Caki2 (cell line): ENCODE measurements at places on chromosomes 1 and 21.

GRCh38 chr1:62288662-62289061 lies 30.6 kb downstream of the KANK4 start:
- DNase-seq: no peak

DNA sequence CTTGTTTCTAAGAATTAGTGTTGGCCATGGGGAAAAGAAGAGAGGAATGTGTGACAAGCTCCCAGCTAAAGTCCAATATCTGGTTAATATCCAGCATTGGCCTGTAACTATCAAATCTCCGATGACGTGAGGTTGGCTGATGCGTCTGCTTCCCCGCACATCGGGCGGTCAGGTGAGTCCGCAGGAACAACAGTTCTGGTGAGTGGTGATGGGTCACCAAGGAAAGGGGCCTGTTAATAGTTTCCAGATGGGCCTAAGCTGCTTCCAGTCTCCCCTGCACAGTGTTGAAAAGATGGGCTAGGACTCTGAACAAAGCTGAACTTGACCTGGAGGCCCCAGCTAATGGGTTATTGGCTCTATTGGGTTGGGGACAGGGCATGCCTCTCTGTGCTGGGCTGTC lies 193.1 kb upstream of the EDN2 start:
- no peak for DNase-seq

DNA sequence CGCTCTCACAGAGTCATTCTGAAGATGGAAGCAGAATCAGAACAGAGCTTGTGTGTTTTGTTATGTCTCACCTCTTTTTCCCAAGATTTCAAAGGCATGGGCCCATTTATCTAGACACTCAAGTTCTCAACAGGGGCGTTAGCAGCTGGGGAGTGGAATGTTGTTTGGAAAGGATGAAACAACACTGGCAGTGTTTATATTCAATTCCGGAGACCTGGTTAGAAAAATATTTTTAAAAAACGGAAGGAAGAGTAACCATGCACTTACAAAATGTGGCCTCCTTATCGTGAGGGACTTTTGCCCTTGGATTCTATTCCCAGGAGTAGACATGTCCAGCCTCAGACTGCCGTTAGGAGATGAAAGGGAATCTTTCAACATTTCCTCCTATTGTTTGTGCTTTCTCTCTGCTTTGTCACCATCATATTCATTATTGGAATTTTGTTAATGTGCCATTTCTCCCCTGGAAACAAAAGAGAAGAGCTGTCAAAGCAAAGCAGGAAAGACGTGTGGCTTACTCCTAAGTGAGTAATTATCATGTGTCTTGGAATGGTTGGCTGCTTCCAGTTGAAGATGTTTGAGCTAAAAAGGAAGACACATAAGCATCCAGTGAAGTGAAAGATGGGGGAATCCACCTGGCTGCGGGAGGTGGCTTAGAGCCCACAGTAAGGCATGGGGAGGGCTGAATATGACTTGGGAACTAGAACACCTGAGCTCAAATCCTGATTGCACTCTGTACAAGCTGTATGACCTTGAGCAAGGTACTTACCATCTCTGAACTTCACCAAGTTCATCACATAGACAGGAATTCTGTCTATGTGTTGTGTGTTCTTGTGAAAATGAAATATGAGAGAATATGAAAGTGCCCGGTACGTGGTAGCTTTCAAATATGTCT lies 71.7 kb upstream of the JUN start:
- DNase-seq: peak; percentile 75

- peak; percentile 30 for DNase-seq
Measured at GRCh38 chr21:40120940-40121575, 253.8 kb downstream of the PCP4 start.

GRCh38 chr1:183914891-183915290 lies 110.0 kb downstream of the RGL1 start:
- DNase-seq: no peak

DNA sequence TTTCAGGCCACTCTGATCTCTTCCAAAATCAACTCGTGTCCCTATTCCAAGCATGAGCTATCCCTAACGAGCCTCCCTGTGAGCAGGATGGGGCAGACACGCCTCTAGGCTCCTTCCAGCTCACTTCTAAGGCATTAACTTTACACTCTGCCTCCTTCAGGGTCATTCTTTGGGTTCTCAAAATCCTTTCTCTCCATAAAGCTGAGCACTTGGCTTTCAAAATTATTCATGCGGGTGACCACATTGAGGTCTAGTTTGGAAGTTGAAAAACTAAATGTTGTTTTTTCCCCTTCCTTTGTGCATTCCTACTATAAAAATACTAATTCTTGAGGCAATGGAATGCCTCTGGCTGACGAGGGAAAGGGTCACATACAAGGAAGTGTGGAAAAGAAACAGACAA lies 33.5 kb upstream of the BMP8B start:
- no peak for DNase-seq

DNA sequence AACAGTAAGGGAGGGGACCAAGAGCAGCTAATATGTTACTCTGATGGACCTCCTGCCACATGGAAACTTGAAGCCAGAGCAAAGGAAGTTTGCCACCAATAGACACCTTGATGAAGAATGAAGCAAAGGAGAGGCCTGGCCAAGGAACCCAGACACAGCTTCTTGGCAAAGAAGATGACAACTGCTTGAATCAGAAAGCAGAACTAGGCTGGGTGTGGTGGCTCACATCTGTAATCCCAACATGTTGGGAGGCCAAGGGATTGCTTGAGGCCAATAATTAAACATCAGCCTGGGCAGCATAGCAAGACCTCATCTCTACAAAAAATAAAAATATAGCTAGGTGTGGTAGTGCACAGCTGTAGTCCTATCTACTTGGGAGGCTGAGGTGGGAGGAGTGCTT lies 31.7 kb upstream of the CAPZB start:
- DNase-seq: no peak

DNA sequence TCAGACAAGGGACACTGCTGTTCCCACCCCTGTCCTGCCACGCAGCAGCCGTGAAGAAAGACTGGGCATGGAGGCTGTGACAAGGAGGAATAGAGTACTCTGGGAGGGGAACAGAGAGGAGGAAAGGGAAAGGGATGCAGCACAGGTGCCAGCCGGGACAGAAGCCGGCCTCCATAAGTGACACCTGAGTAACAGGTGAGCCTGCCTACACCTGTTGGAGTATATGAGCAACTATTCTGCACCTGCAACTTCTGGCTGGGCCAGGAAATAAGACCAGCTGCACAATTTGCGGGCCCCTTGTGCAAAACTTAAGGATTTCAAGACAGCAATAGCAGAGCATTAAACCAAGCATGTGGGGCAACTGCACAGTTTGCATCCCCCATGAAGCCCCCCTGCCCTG lies 72.5 kb upstream of the GOLT1A start:
- no peak for DNase-seq

DNA sequence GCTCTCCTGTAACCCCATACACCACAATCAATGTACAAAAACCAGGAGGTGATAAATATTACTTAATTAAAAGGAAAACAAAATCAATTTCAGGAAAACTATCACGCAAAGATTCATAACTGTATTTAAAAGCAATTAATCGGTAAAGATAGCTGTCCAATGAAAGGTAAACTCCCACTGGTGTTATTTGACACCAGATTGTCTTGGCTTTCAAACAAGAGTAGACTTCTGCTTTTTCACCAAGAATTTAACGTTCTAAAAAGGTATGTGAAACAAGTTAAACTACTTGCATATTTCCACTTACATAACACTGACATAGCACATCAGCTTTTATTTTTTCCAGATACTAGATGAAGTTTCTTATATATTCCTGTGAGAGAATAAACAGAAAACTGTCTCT lies 3.5 kb downstream of the PLPP3 start:
- DNase-seq: no peak

GRCh38 chr1:26277719-26278118 lies 2.2 kb upstream of the SH3BGRL3 start:
- DNase-seq: no peak

GRCh38 chr1:160166166-160166868 lies 14.9 kb downstream of the ATP1A4 start:
- DNase-seq: no peak

DNA sequence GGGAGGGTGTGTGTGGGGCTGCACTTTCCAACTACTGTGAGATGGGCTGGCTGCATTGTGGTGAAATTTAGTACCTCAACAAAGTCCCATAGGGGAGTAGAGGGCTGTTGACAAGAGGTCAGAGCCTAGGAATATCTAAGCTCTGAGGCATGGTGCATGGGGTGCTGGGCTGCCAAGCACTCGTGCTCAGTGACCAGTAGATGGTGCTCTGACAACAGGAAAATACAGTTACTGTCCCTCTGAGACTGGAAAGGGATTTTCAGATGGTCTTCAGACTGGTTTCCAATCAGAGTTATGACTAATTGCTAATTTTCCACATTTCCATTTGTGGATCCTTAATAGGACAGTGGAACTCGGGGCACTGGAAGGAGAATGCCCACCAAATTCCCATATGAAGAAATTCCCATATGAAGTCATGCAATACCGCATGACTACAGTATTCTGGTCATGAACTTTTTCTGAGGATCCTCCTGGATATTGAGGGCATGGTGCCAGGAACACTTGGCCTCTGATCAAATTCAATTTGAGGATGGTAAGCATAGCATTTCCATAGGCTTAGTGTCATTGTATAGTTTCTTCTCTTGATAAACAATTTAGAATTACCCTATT lies 4.1 kb upstream of the CACNA1E start:
- peak; percentile 34 for DNase-seq

GRCh38 chr1:246382589-246383238 lies 124.4 kb downstream of the SMYD3 start:
- DNase-seq: no peak

DNA sequence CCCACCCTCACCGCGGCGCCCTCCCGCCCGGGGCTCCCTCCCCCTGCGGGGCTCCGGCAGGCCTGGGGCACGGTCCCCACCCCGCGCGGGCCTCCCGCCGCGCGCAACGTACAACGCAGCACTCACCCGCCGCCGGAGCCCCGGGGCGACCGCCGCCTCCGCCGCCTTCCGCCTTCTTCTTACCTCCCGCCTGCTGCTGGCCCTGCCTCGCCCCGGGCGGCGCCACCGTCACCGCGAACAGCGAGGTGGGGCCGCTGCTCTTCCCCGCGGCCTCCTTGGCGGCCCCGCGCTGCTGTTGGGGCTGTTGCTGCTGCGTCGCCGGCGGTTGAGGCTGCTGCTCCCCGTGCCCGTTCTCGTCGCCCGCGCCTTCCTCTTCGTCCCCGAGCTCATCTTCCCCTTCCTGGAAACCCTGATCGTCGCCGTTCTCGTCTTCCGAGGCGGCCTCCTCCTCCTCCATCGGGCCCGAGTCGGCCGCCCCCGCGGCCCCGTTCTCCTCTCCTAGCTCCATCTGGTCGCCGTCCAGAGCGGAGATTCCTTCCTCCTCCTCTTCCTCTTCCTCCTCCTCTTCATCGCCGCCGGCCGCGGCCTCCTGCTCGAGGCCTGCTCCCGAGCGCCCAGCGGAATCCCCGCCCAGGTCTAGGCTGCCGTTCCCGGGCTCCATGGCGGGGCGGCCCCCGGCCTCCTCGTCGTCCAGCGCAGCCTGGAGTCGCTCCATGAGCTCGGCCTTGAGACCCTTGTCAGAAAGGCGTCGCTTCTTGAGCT lies 671 bp downstream of the HNRNPU start:
- no peak for DNase-seq

DNA sequence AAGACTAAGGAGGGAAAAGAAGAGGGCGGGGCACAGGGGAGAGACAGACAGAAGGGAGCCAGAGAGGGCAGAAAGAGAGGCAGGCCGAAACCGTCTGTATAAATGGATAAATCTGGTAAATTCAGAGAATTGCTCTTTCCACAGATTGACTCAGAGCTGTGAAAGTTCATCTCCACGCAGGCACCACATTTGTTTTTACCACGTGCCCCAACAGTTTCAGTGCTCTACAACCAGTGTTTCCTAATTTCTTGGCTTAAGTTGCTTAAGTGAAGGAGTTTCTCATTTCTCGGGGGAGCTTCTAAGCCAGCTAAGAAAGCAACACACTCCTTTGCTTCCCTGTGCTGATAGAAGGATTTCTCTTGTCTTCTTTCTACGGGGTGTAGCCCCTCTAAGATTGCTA lies 87.1 kb downstream of the ENAH start:
- no peak for DNase-seq

GRCh38 chr1:167551362-167551761 lies 2.2 kb downstream of the CREG1 start:
- no peak for DNase-seq

- DNase-seq: no peak
Measured at GRCh38 chr1:25184001-25184762, 48.1 kb downstream of the SYF2 start.

DNA sequence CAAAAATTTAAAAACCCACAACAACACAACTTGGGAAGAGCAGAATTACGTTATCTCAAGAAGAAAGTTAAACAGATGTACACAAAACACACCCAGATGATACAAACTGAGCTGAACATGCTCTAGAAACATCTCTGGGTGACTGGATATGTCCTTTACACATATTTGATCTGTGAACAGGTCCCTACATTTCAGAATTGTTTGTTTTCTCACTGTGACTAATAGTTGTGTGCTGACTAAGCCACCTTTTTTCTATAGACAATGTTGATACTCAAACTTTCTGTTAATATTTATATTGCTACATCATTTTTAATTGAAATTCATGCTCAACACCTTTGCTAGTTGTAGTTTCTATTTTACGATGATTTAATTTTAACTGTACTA lies 1.0 kb upstream of the F11R start:
- no peak for DNase-seq

- DNase-seq: no peak
Measured at GRCh38 chr1:11952455-11953109, 18.1 kb downstream of the PLOD1 start.

GRCh38 chr1:202809597-202810159 lies 1.1 kb upstream of the PCAT6 start:
- no peak for DNase-seq

DNA sequence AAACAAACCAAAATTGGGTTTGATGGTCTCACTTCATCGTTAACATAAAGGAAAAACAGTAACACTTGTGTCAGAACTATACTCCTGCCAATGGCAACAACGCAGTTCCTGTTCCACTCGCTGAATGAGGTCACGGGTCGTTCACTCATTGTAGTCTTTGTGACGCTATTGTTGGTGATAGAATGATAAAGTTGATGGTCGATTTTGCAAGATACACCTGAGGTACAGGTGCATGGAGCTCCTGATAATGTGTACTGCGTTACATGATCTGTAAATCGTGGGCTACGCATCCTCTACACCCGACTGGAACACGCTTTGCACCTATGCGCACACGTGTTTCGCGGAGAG lies 391 bp upstream of the CENPS start:
- DNase-seq: no peak

DNA sequence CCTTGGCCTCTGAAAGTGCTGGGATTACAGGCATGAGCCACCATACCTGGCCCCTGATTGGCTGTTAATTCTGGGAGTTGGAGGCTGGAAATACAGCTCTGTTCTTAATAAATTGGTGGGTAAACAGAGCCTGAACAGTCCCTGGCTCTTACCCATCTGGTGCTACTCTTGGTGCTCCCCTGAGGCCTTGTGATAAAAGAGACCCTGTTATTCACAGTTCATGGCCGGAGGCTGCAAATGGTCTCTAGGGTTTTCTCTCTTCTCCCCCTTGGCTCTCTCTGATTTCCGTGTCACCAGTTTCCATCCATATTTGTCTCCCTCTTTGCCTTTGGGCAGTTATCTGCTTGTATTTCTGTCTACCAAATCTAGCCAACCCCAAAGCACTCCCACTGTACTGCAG lies 17.2 kb downstream of the NFASC start:
- no peak for DNase-seq

GRCh38 chr1:91278754-91279153 lies 125.9 kb downstream of the HFM1 start:
- DNase-seq: peak; percentile 17
